Cardiac septum (tissue), 1 donor: ENCODE measurements at places on chromosomes 4 and X. TPM values are rescaled to one million over a fixed set of nuclear protein-coding genes. Genes with fewer than 3 reads are reported as not detected.

Gene TNMD
- 2.6 TPM for total RNA-seq

GRCh38 chr4:7668826-7669225, 234.1 kb upstream of the PSAPL1 start:
- DNase-seq, result no peak

DNA sequence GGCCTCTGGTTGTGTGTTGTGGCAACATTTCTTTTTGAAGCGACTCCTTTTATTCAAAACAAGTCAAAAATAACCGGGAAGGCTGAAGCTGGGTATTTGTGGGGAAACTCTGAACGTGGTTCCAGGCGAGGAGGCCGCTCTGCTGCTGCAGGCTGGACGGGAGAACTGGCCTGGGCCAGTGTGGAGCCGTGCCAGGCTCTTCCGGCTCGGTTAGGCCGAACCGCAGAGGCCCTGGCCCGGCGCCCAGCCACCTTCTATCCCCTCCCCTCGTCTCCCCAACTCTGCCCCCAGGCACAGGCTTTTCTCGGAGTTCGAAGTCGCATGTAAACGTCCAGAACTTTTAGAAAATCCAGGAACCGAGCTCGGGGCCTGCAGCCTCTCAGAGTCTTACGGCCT, 2.4 kb upstream of the BCOR start:
- no peak for DNase-seq

Gene PABPC1L2B
- not detected for total RNA-seq

Gene SMR3B
- not detected for total RNA-seq

Gene CLGN
- total RNA-seq, result 44.7 TPM

- DNase-seq, result no peak
These were observed 997.4 kb upstream of the PRKX start for GRCh38 chrX:4710618-4711433.

GRCh38 chr4:150178161-150178560, 99.9 kb downstream of the DCLK2 start:
- no peak for DNase-seq

Gene SOX3
- total RNA-seq, result not detected

GRCh38 chr4:185238750-185239149, 29.4 kb downstream of the SNX25 start:
- DNase-seq, result no peak

- no peak for DNase-seq
These were observed 31.2 kb downstream of the PHEX start for GRCh38 chrX:22063284-22063683.

DNA sequence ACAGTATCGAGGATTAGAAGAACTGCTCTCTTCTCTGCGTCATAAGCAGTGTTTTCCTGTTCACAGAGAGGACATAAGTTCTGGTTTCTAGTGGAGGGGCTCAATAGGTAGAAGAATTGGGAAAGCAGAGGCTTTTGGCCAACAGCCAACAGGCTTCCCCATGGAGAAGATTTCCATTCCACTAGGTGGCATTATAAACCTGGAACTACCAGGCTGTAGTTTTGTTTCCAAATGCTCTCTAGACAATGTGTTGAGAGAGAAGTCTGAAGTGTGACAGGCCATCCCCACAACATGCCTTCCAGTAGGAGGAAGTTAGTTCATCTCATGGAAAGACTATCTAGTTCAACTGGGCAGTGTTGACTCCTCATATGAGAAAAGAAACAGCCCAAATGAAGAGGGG, 63.8 kb upstream of the ANXA10 start:
- DNase-seq, result no peak

Gene PPP2R2C
- total RNA-seq, result 5.5 TPM

Gene MOB1B
- total RNA-seq, result 23.0 TPM

Gene SUPT20HL1
- total RNA-seq, result not detected

- no peak for DNase-seq
These were observed 98.0 kb downstream of the TBL1X start for GRCh38 chrX:9562851-9563250.

DNA sequence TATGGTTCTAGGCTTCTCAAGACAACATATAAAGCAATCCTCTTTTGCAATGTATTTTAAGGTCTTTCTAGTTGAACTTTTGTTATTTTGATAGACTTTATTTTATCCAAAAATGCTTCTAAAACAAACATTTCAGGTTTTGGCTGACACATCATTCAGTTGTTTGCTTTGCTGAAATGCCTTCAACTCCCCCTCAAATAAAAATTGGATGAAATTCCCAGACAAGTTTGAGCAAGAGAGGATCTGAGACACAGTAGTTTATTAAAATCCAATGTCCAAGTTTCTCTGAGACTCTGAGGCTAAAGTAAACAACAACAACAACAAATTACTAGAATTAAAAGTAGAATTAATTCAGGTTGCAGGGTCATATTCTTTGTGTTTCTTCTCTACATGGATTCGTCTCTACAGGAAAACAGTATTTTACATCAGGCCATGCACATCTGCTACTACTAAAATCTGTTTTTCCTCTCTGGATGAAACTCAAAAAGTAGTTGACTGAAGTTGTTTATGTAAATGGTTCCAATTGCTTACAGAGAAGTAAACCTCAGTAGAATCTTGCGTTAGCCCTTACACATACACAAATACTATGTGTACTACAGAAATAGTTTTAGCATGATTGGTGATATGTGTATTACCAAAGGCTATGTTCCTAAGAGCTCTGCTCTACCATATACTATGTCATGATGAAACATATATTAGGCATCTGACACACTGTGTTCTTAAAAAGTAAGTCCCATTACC, 64.9 kb downstream of the PRSS12 start:
- DNase-seq, result no peak

Gene MOSPD2
- total RNA-seq, result 5.5 TPM
